Thymus (tissue), 14 donors: ENCODE measurements at places on chromosomes 7 and 10. TPM values are rescaled to one million over a fixed set of nuclear protein-coding genes. Genes with fewer than 3 reads are reported as not detected.

DNA sequence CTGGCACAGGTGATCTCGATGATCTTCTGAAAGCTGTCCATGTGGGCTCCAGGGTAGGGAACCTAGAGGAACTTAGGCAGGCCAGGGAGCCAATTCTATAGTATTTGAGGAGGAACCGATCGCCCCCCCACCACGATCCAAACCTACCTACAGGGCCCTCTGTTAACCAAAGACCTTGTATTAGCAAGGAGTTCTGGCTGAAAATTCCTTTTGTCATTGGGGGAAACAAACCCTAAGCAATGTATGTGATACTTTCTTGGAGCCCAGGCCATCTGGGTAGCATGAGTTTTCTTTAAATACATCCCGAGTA, 62.1 kb downstream of the CHN2 start:
- no peak for DNase-seq

DNA sequence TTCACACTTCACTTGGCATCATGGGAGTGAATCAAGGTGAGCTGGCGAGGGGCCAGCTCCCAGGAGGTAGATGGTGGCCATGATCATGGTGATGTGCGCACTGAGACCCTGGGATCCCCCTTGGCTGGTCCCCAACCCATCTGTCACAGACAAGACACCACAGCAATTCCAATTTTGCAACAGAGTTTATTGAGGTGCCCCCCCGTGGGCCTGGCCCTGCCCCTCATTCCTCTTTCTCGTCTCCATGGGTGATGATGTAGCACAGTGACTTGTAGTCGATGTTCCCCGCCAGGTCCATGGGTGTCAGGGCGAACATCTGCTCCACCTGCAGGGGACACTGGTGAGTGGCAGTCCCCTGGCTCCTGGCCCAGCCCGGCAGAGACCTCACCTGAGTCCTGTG, 2.4 kb downstream of the MYL7 start:
- DNase-seq, result no peak

GRCh38 chr10:86603256-86603655, 51.1 kb upstream of the OPN4 start:
- no peak for DNase-seq

GRCh38 chr7:7496311-7496710, 39.4 kb downstream of the COL28A1 start:
- DNase-seq, result no peak

DNA sequence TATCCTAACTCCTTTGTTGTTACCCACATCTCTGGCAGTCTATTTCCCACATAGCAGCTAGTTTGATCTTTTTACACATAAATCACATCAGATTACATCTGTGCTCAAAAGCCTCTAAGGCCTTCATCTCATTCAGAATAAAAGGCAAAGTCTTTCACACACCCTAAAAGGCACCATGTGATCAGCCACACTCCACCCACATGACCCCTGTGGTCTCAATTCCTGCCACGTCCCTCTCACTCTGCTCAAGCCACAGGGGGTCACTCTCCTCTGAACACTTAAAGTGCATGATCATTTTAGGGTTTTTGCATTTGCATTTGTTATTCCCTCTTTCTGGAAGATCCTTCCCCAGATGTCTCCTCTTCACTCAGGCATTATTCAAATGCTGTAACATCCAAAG, 30.8 kb downstream of the ELAPOR2 start:
- no peak for DNase-seq

DNA sequence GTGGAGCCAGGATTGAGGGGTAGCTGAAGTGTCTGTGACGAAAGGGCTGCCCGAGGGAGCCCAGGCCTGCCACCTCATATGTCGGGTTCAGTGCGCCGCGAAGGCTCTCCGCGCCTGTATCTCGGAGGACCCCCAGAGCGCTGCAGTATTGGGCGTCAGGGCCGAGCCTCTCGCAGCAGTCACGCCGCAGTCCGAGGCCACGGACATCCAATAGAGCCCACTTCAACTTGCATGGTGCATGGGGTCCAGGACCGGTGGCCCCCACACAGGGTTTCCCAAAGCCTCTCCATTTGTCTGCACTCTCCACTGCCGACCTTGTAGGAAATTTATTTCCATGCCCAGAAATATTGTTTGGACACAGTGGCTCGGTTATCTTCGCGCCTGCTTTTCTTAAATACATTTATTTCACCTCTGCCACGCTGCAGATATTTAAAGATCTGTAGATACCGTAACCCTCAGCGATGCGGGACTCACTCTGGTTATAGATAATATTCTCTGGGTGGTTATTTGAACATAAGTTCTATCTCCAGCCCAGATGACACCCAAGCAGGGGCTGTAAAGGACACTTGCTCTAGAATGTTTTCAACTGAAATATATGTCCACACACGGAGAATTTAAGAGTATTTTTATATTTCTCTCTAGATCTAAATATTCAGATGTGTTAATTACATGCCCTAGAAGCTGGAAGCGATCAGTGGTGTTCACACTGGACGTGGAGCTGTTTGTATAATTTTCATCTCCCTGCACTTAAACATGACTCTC, 5.1 kb upstream of the ZNF503 start:
- DNase-seq, result no peak

DNA sequence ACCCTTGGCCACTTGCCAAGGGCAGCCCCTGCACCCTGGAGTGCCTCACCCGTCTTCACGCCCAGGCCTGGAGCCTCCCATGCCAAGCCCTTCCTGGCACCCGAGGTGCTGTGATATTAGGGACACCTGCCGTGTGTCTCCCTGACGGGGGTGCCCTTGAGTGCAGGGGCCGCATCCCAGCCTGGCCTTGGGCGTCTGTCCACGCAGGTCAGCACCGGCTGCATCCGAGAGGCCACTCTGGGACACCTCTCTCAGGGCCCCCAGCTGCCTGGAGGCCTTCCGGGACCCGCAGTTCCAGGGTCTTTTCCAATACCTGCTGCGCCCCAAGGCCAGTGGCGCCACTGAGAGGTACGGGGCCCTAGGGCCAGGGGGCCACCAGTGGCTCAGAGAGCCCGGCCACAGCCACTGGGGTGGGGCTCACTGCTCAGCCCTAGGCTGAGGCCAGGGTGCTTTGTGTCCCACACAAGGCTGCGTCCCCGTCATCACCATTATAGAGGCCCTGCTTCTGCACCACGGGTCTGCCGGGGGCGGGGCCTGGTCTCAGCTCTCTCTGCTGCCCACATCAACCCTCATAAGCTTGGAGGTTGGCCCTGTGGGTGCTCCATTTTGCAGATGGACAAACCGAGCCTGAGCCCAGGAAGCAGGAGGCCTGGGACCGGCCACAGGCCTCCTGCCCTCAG, 12.7 kb downstream of the AP5Z1 start:
- DNase-seq, result no peak

- DNase-seq, result no peak
Observed at GRCh38 chr7:73766556-73767229, 3.4 kb downstream of the CLDN3 start.

DNA sequence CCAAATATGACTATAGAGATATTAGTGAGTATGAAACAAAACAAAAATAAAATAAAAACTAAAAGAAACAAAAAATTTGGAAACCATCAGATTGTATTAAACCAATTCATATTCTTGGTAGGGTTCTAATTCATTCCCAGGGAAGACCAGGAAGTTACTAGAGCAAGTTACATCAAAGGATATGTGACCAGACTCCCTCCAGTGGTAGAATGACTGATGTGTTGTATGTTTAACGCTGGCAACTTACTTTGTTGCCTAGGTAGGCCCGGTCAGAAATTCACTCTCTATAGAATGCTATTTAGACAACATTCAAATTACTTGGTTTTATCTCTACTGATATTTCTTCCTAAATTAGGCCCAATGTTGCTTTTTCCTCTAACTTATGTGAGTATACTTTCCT, 5.2 kb downstream of the PHYHIPL start:
- DNase-seq, result no peak

DNA sequence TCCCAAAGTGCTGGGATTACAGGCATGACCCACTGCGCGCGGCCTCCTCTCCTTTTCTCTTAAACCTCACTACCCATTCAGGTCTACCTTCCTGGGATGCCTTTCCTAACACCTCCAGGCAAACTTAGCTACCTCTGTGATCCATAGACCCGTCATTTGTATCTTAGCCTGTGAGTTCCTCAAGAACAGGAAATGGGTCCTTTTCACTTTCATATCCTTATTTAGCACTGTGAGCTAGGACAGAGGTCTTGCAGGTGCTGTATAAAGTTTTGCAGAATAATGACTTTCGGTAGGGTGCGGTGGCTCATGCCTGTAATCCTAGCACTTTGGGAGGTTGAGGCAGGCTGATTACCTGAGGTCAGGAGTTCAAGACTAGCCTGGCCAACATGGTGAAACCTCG, 215.7 kb downstream of the RELN start:
- DNase-seq, result no peak

DNA sequence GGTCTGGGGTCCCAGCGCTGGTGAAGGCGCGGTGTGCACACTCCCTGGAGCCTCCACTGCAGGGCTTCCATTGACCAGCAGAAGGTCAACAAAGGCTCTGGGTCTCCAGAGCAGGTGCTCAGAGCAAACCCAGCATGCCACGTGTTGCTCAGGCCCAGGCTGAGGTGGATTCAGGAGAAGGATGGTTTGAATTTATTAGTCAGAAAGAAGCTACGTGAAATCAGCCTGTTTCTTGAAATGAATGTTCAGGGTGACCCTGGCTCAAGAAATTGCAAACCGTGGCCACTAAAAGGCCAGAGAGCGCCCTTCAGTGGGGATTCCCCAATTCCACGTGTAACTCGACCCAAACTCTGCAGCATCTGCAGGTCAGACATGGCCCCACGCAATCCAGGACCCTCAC, 82.7 kb upstream of the PFKP start:
- DNase-seq, result no peak

DNA sequence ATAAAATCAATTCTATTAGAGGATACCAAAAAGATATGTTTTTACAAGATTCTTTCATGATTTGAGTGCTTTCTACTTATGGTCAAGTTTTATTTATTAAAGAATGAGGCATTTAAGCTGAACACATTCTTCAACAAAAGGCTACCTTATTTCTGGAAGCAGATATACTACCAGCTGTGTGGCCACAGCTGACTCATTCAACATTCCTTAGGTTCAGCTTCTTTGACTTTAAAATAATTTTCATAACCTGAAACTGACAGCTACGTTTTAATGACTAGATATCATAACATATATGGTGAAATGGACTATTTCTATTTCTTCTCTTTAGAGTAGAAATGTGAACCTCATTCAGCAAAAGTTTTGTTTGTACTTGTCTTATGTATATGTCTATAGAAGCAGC, 414.2 kb upstream of the SEMA3C start:
- no peak for DNase-seq

- no peak for DNase-seq
Observed at GRCh38 chr7:69436946-69437345, 161.3 kb upstream of the AUTS2 start.

- no peak for DNase-seq
Observed at GRCh38 chr7:102149416-102149815, 137.3 kb upstream of the SH2B2 start.

GRCh38 chr10:8054494-8055407, at the start of gene GATA3:
GATA3 (plus strand) TSS chr10:8054688; CDS start chr10:8055656, 968 bp downstream.
- DNase-seq, result peak; percentile 77

DNA sequence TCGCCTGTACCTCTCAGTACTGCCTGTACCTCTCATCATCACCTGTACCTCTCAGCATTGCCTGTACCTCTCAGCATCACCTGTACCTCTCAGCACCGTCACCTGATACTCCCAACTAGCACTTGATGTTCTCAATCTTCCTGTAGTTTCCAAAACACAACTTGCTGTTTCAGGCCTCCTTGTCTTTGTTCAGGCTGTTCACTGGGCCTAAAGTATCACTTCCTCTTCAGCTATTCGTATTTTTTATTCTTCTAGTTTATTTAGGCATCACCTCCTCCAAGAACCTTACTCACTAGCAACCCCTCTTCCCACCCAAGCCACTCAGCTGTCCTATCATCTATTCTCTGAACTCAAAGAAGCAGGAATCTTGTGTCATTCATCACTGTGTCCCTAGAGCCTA, 24.1 kb downstream of the OR6B1 start:
- no peak for DNase-seq

- no peak for DNase-seq
Observed at GRCh38 chr7:139557857-139558581, 34.5 kb downstream of the CLEC2L start.

DNA sequence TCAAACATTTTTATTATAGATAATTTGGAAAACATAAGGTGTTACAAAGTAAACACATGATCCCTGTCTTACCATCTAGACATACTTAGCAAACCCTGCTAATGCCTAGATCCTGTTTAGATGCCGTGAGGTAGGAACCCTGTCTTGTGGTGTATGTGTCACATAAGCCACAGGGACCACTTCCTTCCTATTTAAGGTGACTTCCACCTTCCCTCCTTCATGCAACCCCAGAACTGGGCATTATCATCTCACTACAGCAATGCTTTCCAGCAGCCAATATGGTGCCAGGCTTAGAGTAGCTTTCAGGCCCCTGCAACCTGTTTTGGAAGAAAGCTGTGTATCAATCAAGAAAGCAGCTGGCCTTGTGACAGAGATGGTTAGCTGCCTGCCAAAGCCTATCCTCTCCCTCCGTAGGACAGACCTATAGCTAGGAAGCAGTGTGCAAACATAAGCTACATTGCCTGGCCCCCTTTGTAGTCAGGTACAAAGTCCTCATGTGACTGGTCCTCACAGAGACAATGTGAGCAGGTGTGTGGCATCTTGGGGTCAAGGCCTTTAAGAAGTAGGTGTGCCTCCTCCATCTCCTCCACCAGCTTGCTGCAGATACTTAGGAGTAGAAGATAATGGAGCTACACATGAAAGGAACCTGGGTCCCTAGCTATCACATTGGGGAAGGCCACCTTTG, 146.8 kb downstream of the SPAG6 start:
- DNase-seq, result no peak

DNA sequence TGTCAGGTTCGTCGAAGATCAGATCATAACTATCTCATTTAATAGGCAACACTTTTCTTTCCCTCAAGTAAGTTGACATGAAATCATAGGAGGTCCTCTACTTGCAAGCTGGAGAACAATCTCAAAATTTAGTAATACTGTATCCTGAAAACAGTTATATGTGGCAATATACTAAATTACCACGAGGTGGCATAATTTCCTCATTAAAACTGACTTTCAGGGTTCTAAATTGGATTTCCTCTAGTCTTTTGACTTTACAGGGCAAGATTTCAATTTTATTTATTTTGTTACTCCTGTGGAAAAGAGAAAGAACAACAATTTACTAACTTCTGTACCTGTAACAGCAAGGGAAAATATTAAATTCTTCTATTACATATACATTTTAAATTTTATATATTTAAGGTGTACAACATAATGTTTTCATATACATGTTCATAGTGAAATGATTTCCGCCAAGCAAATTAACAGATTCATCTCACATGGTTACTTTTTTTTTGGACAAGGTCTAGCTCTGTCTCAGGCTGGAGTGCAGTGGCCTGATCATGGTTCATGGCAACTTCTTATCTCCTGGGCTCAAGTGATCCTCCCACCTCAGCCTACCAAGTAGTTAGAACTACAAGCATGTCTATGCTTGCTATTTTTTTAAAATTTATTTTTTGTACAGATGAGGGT, 53.4 kb upstream of the CYP2C18 start:
- peak; percentile 25 for DNase-seq

The ZDHHC16 gene
- total RNA-seq, result 20.8 TPM

The ACTL6B gene
- 0.05 TPM for total RNA-seq

The SEC31B gene
- 10.5 TPM for total RNA-seq

The UCN3 gene
- 0.19 TPM for total RNA-seq

The MYO3A gene
- total RNA-seq, result 3.0 TPM

The HABP2 gene
- 0.19 TPM for total RNA-seq

The PHTF2 gene
- 10.9 TPM for total RNA-seq

The CYP2E1 gene
- 3.4 TPM for total RNA-seq

The CCDC172 gene
- 0.05 TPM for total RNA-seq

The CALML3 gene
- 144 TPM for total RNA-seq

The CNNM2 gene
- total RNA-seq, result 1.5 TPM

The NFKB2 gene
- 35.6 TPM for total RNA-seq

The TSPAN12 gene
- total RNA-seq, result 3.5 TPM
